ENCODE measurements at places on chromosomes 12 and 14. TPM values are rescaled to one million over a fixed set of nuclear protein-coding genes. Genes with fewer than 3 reads are reported as not detected.

The PAH gene
- not detected for total RNA-seq

The INHBC gene
- total RNA-seq: not detected

The ADAMTS20 gene
- total RNA-seq: not detected

The ATP2A2 gene
- total RNA-seq: 189 TPM

The CELA1 gene
- not detected for total RNA-seq

The NTN4 gene
- not detected for total RNA-seq

The GPR84 gene
- total RNA-seq: 2.4 TPM

The SLC35F4 gene
- total RNA-seq: not detected

The C1QL4 gene
- total RNA-seq: not detected

The ALDH6A1 gene
- total RNA-seq: 10.8 TPM

The MYF5 gene
- total RNA-seq: not detected

The GNG2 gene
- total RNA-seq: 190 TPM

The TAS2R31 gene
- total RNA-seq: 3.5 TPM

The KLRD1 gene
- total RNA-seq: 4.9 TPM

The ERP27 gene
- total RNA-seq: 10.5 TPM

The AVPR1A gene
- total RNA-seq: not detected

The SPRYD4 gene
- total RNA-seq: 4.6 TPM

The GPD1 gene
- total RNA-seq: 0.95 TPM

The GRIN2B gene
- not detected for total RNA-seq

The C12orf50 gene
- 0.12 TPM for total RNA-seq

The LMNTD1 gene
- total RNA-seq: not detected

The ADAM21 gene
- total RNA-seq: not detected

The NXPH4 gene
- total RNA-seq: 0.37 TPM

The RDH16 gene
- 0.41 TPM for total RNA-seq

The FLRT2 gene
- not detected for total RNA-seq

The IL26 gene
- total RNA-seq: 5.7 TPM

The CCDC184 gene
- 0.12 TPM for total RNA-seq

The SIRT4 gene
- total RNA-seq: 3.0 TPM

The ALG10B gene
- 10.8 TPM for total RNA-seq

The JKAMP gene
- total RNA-seq: 32.7 TPM

The MYO1H gene
- not detected for total RNA-seq

The CEBPE gene
- 0.34 TPM for total RNA-seq

The PRB3 gene
- not detected for total RNA-seq

The KRT4 gene
- total RNA-seq: not detected
